Peyer's patch (tissue), 4 donors: ENCODE measurements at places on chromosomes 6 and 20.

DNA sequence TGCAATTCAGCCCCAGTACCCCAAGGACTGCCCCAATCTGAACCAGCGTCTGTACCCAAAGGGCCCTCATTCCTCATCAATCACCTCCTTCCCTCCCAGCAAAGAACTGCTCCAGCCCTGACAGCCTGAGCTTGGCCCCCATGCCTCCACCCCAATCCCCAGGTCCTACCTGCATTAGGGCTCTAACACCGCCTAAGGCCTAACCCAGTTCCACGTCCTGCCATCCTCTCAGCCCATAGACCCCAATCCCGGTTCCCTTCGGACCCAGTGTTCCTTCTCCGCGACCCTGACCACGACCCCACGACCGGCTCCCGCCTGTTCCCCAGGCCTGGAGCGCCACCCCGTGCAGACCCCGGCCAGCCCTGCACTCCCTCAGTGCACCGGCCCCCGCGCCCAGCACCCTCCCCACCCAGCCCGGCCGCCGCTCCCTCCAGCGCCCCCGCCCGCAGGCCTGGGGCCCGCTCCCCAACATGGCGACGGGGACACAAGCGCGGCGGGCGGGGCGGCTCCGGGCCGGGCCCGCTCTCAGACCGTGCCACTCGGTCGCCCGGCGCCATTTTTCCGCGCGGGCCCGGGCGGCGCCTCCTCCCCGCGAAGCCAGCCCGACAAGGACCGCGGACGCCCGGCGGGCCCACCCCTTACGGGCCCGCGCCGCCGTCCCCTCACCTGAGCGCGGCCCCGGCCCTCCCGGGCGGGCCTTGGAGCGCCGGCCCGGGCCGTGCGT, 483 bp downstream of the NCOA6 start:
- DNase-seq, result peak; percentile 78

- DNase-seq, result no peak
Observed at GRCh38 chr6:42787063-42787472, 5.2 kb downstream of the BICRAL start.

DNA sequence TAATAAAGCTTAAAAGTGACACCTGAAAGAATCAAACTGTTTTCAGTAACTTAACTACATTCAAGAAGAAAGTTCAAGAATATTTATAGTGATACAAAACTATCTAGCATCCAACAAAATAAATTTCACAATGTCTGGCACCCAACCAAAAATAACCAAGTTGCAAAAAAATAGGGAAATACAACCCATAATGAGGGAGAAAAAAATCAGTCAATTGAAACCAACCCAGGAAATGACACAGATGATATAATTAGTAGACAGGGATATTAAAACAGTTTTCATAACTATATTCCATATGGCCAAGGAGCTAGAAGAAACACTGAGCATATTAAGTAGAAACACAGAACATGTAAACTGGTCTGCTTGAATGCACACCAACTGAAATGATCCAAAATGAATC, 120.2 kb upstream of the BEND3 start:
- no peak for DNase-seq

GRCh38 chr6:2410656-2411380, 165.4 kb upstream of the GMDS start:
- DNase-seq, result no peak

GRCh38 chr6:131980791-131981623, 29.8 kb upstream of the CCN2 start:
- DNase-seq, result no peak

- no peak for DNase-seq
Observed at GRCh38 chr20:58131551-58132142, 96.8 kb downstream of the ANKRD60 start.

DNA sequence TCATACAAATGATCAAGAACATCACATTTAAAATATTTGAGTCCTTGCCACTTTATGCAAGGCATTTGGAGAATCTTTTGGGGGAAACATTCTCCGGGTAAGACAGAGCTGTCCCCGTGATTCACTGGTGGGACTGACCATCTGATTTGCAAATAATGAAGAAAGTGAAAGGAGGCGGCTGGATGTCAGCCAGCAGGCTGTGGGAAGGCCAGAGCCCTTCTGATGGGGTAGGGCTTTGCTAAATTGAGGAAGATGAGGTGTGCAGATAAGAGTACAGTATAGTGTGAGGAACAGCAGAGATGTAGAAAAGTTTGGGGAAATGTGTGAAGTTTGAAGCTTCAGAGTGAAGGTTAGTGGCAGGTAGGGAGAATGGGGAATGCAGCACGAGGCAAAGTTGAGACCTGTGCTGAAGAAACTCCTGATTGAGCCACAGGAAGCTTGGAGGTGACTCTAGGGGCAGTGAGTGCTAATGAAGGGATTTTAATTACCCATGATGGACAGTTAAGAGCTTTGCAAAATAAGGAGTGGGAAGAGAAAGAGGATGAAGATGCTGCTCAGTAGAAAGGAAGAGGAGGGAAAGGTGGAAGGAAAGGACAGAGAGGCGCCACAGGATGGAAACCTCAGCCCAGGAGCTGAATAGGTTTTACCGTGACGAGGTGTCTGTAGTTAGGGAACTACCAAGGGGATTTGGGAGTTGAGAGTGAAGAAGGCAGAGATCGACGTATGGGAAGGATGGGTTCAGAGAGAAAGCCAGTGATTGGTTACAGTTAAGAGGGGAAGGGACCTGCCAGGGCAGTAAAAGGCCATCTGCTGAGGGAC, 68.7 kb downstream of the SNX9 start:
- DNase-seq, result no peak

DNA sequence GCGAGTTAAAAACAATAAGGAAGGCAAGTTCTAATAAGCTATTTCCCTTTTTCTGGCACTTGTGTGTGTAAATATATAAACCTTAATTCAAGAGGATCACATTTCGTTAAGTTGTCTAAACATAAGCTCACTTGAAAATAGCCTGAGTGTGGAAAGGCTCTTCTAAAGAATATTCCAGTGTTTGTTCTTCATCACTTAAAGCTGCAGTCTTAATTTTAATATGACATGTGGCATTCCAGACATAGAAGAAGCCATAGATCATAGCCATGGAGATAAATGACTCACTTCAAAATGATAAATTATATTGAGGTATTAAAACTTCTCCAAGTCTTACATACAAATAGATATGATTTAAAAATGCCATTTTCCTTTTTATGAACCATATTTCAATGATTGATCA, 42.1 kb downstream of the IYD start:
- DNase-seq, result no peak

DNA sequence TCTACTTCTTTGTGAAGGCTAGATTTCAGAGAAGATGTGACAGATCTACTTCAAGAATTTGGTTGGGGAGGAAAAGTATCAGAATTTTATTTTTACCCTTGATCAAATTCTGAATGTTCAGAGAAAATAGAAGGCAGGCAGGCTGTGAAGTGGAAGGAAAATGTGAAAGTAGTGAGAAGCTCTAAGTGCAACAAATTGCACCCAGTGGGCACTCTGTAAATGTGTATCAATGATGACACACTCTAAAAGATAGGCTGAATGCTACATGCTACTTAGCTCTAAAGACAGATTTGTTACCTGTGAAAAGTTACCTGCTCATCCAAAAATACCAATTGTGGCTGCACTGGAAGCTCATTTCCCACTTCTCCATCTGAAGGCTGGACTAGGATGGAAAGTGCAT, 438.6 kb downstream of the PKHD1 start:
- DNase-seq, result no peak

- DNase-seq, result no peak
Observed at GRCh38 chr6:72972579-72972978, 252.7 kb downstream of the KHDC1L start.

DNA sequence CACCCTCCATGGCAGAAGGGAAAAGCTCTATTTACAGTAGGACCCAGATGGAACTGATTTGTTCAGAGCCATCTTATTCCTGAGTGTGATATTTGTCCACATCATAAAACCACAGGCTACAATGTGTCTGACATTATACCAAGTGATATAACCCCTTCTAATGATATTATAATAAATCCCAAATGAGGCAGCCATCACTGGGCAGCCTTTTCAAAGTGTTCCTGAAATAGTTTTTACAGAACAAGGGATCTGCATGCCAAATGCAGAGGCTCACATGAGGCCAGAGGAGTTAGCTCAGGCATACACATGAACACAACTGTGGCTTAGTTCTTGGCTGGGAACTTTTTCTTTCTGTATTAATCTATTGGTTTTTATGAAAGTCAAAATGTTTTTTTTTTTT, 207.7 kb downstream of the MAFB start:
- DNase-seq, result no peak

- peak; percentile 77 for DNase-seq
Observed at GRCh38 chr6:35569011-35569461, 56.3 kb upstream of the TULP1 start.

DNA sequence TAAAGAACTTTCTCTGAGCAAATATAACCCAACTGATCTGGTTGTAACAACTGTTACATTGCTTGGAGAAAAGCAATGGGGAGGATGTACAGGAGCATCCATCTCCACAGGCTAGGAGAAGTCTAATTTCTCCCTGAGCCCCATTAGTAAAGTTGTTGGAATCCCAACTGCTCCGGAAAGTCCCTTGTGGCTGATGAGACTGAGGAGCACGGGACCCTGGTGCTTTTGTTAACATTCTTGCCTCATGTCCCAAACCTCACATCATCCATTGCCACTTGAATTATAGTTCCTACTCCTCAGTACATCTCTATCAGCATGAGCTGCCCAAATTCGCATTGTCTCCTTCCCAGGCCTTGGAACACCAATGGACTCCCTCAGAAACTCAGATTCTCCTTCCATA, 260.6 kb upstream of the BMP2 start:
- no peak for DNase-seq

- no peak for DNase-seq
Observed at GRCh38 chr6:36688063-36688738, 9.4 kb upstream of the RAB44 start.

GRCh38 chr6:158211273-158212055, 43.3 kb downstream of the GTF2H5 start:
- DNase-seq, result no peak

DNA sequence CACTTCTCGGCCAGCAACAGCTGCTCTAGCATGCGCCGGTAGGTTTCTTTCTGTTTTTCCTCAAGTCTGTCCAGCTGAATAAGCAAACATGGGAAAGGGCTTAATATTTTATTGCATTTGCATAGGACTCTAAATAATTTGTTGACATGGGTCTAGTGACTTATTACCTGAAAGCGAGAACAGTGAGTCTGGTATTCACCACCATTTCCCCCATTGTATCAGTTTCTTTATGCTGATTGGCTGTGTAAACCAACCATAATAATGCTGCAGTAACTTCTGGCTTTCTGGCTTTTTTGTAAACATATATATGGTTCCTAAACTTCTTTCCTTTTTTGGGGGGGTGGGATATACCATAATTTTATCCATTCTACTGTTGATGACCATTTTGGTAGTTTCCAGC, 69.1 kb upstream of the TMEM30A start:
- DNase-seq, result no peak

DNA sequence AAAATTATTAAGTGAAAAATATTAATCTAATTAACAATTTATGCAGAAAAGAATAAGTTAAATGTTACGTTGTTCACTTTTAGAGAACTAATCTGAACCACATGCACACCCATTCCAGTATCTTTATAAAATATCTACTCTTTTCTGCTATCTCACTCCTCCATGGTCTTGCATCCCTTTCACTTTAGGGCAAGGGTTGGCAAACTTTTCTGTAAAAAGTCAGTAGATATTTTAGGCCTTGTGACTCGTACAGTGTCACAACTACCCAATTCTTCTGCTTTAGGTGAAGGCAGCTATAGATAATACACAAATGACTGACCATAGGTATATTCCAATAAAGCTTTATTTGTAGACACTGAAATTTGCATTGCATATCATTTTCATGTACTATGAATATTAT, 39.7 kb upstream of the SUPT3H start:
- DNase-seq, result no peak

- DNase-seq, result no peak
Observed at GRCh38 chr6:56475736-56476457, 166.8 kb downstream of the DST start.

GRCh38 chr20:18971574-18971973, 158.0 kb downstream of the SCP2D1 start:
- DNase-seq, result no peak

GRCh38 chr6:110581679-110582078, 105.3 kb upstream of the SLC22A16 start:
- no peak for DNase-seq

- DNase-seq, result no peak
Observed at GRCh38 chr20:52420805-52421204, 229.2 kb upstream of the ZFP64 start.

DNA sequence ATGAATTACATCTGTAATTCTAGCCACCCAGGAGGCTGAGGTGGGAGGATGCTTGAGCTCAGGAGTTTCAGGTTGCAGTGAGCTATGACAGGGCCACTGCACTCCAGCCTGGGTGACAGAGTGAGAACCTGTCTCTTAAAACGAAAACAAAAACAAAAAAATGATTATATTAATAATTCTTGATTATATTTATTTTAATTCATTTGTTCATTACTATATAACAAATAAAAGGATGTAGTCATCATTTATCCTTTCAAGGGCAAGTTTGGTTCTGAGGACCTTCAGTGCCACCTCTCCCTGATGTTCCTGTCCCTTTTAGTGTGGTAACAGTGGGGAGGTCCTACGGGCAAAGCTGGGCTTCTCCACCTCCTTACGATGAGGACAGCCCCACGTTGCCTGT, 167.1 kb upstream of the SCGN start:
- DNase-seq, result no peak

DNA sequence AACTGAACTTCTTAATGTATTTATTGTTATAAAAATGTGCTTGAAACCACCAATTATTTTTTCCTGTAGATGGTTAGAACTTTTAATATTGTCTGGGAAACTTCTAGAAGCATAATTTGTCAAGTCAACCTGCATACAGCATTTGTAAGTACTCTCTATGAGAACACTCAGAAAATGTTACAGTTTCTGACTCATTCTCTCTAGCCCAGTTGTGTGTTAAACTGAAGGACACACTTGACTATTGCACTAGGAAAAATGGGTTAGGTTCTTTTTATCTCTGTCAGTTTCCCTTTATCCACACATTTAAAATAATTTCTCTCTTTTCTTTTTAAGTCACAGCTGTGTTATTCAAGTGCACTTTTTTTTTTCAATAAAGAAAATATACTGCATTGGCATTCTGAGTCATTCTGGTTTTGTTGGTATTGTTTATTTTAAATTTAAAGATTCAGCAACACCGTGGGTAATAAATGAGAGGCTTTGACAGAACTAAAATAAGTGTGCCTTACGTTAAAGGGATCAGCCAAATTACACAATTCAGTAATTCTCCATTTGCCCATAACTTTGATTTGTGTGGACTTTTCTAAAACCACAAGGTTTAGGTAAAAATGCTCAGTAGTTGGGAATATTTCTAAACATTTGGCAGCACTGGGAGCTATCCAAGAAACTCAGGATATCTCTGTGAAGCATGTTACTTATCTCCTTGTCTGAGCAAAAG, 50.7 kb downstream of the OPN5 start:
- DNase-seq, result no peak

- DNase-seq, result no peak
Observed at GRCh38 chr6:112626468-112627082, 279.4 kb downstream of the RFPL4B start.
